ENCODE measurements at places on chromosomes 7 and 10.

DNA sequence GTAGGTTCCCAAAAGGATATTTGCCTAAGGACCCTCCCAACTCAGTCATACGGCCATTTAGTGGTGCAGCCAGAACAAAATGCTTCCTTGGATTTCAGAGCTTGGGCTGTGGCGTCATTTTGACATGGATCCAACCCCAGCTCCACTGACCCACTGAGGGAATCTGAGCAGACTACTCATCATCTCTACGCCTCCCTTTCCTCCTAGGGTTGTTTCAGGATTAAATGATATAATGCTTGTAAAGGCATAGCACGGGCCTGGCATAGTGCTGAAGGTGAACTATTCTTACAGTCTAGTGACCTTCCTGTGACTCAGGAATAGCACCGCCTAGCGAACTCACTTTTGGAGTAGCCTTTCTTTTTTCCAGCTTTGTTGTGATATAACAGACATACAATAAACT, 70.3 kb upstream of the LOXL4 start:
- no peak for DNase-seq

- no peak for DNase-seq
These were observed 318.5 kb downstream of the GPR158 start for GRCh38 chr10:25493122-25493893.

GRCh38 chr7:2920956-2921652, 77.0 kb upstream of the GNA12 start:
- DNase-seq: no peak

DNA sequence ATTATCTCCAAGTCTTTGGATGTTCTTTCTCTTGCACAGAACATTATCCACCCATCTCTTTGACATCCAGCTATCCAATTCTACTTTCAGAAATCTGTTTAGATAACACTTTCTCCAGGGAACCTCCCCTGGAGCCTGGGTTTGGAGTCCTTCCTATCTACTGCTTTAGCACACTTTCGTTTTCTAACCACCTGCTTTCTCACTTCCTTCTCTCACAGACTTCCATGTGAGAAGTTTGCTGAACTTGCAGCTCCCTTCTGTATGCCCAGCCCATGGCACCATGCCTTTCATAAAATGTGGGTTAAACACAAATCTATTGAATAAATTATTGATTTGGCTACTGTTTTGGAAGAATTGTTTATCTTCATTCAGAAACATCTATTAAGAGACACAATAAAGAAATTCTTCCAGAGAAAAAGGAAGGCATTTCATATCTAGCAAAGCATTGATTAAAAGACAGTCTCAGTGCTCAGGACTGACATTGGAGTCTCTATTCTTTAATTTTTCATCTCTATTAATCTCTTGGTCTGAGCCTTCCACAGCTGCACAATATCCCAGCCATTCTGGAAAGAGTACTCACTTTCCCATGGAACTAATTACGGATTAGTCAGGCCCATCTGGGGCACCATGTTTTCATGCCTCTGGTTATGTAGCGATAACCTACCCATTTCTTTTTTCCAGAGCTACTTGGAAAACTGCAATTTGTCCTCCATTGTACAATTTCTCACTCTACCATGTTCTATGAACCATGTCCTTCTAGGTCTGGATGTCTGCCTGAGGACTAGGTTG, 1077.3 kb downstream of the SORCS3 start:
- no peak for DNase-seq

- DNase-seq: no peak
These were observed 356.4 kb downstream of the GALNT17 start for GRCh38 chr7:71488308-71488707.
